Astrocyte of the cerebellum (primary cell): ENCODE measurements at places on chromosomes 4 and X.

- DNase-seq = no peak
Measured at GRCh38 chr4:120000591-120001296, 65.9 kb downstream of the MAD2L1 start.

GRCh38 chr4:56048702-56049431 lies 100.1 kb downstream of the CEP135 start:
- DNase-seq = no peak

- no peak for DNase-seq
Measured at GRCh38 chr4:156326246-156326645, 372.6 kb upstream of the CTSO start.

DNA sequence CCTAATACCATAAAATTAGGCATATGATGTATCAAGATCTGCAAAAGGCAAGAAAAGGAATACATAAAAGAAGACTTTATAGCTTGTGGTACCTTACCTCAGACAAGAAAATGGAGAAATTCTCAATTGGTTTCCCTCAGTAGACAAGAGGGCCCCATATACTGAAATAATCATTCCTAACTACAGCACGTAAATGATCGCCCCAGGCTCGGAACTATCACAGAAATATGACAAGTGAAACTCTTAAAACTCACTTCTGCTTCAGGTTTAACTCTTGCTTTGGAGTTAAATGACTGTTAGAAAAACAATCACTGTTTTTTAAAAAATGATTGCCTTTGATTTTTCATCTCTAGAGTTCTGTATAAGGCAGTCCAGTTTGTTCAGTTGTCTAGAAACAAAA lies 38.6 kb upstream of the NAP1L5 start:
- no peak for DNase-seq

DNA sequence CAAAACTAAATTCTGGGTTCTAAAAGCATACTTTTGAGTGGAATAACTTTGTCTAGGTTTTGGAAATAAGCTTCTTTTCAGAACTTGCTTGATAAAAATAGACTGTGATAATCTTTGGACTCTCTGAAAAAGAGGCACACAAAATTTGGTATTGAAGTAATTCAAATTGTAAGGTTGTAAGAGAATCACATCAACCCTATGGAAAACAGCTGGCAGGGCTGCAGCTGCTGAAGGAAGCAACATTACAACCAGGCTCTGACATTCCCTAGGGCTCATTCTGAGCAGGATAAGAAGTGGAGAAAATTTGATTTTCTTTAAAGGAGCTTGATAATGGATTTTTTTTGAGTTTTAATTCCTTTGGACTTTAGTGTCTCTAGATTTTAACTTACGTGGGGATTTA lies 147.6 kb downstream of the FSTL5 start:
- DNase-seq = no peak

DNA sequence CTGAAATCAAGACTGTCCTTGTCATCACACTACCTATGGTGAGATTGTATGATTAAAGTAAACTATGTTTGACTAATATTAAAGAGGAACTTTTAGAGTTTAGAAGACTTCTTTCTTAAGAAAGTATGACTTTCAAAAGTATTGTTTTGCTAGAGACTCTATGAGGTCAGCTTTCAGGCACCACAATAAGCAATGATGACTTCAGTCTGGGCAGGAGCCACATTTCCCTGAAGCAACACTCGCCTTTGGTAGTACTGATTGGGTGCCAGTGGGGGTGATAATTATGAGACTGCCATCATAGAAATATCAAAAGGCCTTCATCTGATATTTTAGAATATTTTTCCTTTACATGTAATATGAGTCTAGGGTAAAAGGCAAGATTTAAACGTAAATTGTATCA lies 212.6 kb downstream of the DTHD1 start:
- DNase-seq = no peak

GRCh38 chr4:5823542-5824211 lies 69.2 kb downstream of the CRMP1 start:
- no peak for DNase-seq

DNA sequence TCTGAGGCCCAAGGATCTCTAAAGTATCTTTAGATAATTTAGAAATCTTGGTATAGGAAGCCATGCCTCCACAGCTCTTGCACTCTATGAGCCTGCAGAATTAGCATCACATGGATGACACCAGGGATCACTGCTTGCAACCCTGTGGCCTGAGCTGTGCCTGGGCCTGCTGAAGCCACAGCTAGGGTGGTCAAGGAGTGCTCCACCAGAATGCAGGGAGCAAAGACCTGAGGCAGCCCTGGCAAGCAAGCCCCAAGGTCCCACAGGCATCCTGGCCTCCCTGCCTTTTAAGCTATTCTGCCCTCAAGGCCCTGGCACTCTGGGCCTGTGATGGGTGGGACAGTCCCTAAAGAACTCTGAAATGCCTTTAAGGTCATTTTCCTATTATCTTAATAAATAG lies 105.2 kb upstream of the NALF2 start:
- DNase-seq = no peak

GRCh38 chrX:153386097-153386496 lies 15.1 kb downstream of the PNMA6E start:
- DNase-seq = no peak

- no peak for DNase-seq
Measured at GRCh38 chr4:4388311-4388790, 1.4 kb downstream of the NSG1 start.

DNA sequence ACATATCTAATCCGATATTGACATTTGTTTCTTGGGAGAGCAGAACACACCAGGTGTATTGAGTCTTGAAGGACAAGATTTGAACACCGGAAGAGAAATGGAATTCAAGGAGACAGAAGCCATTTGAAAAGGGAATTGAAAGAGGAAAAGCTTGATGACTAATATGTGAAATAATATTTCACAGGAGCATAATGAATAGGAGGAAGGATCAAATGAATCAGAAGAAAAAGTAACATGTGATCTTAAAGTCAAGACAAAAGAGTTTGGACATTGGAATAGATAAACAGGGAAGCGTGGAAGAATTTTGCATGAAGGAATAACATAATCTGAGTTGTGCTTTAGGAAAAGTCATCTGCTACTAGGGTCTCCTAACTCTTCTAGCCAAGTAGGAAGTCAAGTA lies 145.5 kb upstream of the PDHA2 start:
- DNase-seq = no peak

DNA sequence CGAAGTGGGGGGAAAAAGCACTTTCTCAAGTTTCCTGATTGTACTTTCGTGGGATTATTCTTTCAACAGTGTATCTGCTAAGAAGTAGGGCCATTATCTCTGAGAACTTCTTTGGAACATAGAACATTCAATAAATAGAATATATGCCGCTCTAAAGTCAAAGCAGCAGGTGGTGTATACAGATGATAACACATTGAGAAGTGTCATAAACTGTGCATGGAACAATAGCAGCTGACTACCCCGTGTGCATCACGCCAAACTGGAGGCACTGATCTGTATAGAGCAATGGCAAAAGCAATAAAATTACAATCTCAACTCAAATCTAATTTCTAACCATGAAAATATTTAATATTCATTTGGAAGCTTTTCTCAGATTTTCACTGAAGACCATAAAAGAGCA lies 175.3 kb downstream of the DCTD start:
- DNase-seq = no peak

- no peak for DNase-seq
Measured at GRCh38 chr4:112410364-112410763, 105.6 kb downstream of the NEUROG2 start.

DNA sequence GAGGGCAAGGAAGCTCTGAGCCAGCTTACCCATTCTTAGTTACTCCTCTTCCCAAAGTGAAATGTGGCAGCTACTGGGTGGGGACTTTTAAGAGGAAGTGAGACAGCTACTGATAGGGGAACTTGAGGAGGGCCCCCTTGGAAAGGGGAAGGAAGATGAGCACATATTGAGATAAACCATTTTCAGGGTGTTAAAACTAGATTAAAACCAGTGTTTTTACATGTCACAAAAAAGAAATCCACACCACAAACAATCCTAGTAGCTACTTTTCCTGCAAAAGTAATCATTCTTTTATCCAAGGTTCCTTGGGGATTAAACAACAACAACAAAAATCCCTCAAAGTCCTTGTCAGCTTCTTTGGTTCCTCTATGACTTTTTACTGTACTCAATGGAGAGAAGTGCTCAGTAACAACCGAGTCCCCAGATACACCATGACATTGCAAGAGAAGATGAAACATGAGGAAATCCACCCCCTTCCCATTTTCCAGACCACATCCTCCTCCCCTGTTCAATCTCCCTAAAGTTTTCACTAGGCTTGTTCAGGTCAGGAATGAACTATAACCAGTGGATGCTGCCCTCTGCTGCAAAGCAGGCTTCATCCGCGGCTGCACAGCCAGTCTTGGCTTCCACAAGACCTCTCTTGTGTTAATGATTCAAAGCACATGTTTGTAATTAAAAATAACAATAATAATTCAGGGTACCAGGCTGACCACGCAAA lies 113.5 kb upstream of the TMEM164 start:
- peak; percentile 13 for DNase-seq

GRCh38 chr4:105870963-105871362 lies 24.3 kb upstream of the NPNT start:
- no peak for DNase-seq

DNA sequence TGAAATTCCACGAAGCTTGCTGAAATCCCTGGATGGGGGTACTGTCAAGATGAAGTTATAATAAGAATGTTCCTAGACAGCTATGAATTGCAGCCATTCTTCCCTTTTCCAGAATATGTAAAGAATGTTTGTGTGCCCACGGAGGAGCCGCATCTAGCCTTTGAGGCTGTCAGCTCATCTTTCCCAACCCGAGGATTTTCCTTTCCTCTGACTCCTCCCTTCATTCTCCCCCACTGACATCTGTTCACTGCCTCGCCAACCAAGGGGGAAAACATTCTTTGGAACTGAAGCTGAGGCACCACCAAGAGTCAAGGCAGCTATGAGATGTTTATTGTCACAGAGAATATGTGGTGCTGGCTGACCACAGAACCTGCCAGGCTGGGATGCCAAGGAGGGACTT lies 8.8 kb downstream of the NHSL2 start:
- DNase-seq = no peak

- DNase-seq = no peak
Measured at GRCh38 chr4:128721896-128722295, 87.6 kb upstream of the JADE1 start.

GRCh38 chr4:78864405-78865024 lies 74.7 kb downstream of the PAQR3 start:
- peak; percentile 86 for DNase-seq

GRCh38 chr4:40306226-40306625 lies 28.9 kb upstream of the CHRNA9 start:
- no peak for DNase-seq

DNA sequence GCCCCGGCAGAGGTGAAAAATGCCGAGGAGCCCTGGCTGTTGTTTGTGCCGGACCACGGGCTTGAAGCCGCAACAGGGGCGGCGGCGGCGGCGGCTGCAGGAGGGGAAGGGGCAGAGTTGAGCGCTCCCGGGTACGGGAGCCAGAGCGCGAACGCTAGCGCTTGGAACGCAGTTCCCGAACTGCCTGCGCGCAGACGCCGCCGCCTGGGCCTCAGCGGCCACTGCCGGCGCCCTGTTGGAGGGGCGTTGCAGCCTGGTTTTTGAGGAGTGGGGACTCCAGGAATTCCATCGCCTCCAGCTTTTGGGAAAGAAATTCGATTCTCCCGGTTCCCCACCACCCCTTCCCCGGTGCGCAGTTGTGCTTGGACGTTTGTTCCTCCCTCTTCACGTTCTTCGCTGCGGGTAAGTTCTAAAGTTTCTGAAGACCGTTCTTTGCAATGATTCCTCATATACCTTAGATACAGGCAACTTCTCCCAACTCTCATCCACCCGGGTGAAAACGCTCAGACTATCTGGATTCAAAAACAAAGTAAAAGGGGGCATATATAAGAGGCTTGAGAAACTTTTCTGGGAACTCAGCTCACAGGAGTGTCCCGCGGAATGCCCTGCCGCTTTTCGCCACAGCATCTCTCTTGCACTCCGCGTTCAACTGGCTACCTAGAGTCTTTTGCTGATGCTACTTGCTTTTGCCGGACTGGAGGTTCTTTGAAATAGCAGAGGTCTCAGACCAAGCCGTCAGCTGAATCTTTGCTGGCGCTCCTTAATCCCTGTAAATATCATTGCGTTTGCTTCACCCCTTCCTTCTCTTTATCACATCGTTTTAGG lies 1.0 kb downstream of the FAT4 start:
- DNase-seq = no peak

- no peak for DNase-seq
Measured at GRCh38 chr4:154368060-154368459, 123.5 kb downstream of the DCHS2 start.

DNA sequence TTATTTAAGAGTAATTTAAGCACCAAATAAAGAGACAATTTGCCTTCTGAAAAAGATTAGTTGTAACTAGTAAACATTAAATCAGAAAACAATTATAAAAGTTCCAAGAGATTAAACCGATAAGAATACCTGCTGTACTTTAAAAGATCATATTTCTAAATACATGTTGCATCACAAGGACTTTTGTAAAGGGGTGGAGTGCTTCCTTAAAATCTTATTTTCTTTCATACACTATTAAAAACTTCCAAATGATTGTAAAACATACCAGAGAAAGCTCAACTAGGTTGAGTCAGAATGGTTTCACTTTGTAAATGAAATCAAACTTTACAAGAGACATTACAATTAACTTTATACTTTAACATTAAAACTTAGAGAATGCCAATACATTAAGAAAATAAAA lies 41.8 kb downstream of the ACSL4 start:
- no peak for DNase-seq
